Dorsolateral prefrontal cortex (tissue), 122 donors: ENCODE measurements at places on chromosomes 3 and 15.
A peak's percentile ranks its signal among the peaks of the same experiment; 100 is the strongest.

GRCh38 chr3:112376241-112376911 is 43.4 kb downstream of the CD200 start:
- no peak for DNase-seq

GRCh38 chr15:38190501-38190900 is 62.1 kb upstream of the SPRED1 start:
- DNase-seq: no peak

DNA sequence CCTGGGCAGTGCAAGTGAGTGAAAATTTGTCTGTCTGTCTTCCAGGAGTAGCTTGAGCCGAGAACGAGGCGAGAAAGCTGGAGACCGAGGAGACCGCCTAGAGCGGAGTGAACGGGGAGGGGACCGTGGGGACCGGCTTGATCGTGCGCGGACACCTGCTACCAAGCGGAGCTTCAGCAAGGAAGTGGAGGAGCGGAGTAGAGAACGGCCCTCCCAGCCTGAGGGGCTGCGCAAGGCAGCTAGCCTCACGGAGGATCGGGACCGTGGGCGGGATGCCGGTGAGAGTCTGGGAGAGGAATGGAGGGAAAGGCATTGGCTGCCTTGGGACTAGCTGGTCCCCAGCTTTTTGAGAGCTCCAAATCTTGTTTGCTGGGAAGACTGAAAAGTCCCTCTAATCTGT is 10.2 kb upstream of the FAM131A start:
- DNase-seq: no peak

GRCh38 chr3:10357592-10358308 is 36.8 kb upstream of the SEC13 start:
- DNase-seq: no peak

DNA sequence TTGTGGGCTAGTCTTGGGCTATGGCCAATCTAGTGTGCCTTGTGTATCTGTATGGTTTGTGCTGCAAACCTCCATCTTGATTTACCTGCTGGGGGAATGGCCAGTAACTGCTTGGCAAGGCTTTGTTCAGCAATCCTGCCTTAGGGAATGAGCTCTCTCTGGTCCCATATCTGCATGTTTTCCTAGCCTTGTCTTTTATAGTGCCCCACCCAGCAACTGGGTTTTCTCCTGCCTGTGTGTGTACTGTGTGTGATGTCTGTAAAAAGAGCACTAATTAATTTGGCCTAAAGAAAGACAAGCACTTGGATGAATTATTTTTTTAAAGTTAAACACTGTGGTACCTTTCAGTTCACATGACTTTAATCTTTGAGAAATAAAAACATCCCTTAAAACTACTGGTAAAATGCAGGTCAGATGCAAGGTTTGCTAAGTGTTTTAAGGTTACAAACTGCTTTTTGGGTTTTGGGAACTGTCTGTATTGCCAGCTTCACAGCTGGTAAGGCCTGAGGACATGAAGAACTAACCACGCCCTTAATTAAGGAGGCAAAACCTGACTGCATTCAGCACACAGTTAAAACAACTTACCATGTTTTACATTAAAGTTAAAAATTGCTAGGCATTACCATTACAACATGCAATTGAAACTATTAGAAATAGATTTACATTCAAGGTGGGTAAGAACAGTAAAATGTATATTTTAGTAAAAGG is 1169.2 kb downstream of the OTOL1 start:
- DNase-seq: no peak

- no peak for DNase-seq
These were observed 168.6 kb downstream of the SEMA6D start for GRCh38 chr15:47885920-47886319.

GRCh38 chr3:148763986-148764935 is 63.4 kb upstream of the CPB1 start:
- DNase-seq: no peak

GRCh38 chr15:91611561-91612323 is 241.8 kb upstream of the SLCO3A1 start:
- no peak for DNase-seq

DNA sequence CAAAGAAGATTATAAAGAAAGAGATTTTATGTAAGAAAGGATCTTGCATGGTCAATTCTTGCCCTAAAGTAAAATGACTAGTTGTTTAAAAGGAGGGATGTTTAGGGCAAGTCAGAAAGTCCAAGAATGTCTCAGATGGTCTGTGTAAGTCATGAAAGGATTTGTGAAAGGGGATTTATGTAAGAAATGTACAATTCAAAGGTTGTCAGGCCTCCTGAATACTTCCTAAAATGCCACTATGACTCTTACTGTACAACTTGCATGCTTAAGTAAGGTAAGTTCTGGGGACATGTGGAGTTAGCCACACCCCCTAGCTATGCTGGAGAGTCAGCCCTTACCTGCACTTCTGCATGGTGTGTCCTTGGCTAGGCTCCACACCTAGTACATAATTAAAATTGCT is 328.9 kb upstream of the TGFBR2 start:
- DNase-seq: no peak

DNA sequence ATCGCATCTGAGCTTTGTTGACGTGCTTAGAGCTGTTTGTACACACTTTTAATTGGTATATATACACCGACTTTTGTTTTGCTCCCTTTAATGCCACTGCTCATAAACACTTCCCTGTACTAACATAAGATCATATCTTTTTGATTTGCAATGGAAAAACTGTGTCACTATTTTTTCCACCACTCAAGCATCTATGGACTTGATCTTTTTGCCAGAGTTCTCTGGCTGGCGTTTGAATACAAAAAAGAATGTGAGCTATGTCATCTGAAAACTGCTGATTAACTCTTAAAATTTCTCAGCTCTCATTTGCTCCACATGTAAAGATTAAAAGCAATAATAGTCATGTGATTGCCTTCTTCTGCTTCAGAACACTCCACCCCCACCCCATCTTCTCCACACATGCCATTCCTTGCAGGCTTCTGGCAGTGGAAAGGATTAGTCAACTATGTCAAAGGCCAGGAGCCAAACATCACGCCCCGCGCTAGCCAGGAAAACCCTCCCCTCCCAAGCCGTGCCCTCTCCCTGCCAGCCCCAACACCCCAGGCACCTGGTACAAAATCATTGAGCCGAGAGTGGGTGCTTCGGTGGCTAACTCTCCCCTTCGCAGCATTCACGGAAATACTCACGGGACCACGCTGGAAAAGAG is 123.4 kb upstream of the MEF2A start:
- DNase-seq: no peak

DNA sequence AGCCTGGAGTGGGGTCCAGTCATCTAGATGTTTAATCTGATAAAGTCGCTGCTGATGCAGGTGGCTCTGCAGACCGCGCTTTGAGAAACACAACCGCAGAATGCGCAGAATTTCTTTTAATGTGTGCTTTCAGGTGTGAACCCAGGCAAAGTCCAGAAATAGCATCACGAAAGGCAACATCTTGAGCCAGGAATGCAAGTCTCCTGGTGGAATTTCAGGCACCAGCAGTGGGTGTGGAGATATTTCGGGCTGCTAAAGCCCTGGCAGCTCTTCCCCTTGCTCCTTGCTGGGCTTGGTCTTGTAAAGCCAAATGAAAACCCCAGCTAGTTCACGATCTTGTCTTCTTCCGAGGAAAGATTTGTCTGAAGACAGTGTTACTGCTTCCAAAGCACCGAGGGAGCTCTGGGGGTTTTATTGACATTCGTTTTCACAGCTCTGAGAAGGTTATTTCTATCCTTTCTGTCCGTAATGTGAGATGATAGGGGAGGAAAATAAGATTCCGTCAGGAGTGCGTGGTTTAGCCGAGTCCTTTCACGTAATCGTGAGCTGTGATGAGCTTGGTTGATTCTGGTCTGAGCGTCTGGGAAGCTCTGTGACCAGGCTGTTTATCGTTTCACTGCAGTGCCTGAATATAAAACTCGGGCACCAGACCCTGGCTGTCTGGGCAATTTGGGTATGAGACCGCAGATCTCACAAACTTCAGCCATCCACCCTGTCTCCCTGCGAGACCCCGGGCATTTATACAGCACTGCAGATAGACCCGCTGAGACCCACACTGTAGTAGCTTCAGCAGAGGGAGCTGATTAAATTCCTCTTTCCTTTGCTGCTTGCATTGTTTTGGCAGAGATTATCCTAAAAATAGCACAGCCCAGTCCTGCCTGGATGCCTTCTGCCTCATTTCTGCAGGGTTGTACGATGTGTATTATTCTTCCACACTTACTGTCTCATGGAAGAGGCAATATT is 67.0 kb upstream of the SLC25A26 start:
- DNase-seq: peak; percentile 39

DNA sequence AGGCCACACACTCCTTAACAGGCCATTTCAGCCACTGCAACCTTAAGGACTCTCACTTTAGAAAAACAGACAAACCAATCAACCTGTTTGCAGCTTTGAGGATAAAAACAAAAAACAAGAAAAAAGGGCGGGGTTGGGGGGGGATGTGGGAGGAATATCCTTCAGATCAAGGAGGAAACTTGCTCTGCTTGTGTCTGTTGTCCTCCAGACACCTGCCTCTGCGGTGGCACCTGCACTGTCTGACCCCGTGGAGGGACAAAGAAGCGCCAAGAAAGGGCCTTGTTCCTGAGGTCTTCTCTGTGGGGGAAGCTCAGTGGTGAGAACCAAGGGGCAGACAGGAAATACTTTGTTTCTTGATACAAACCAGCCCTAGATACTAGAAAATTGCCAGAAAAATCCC is 70.5 kb downstream of the POLR2M start:
- no peak for DNase-seq

DNA sequence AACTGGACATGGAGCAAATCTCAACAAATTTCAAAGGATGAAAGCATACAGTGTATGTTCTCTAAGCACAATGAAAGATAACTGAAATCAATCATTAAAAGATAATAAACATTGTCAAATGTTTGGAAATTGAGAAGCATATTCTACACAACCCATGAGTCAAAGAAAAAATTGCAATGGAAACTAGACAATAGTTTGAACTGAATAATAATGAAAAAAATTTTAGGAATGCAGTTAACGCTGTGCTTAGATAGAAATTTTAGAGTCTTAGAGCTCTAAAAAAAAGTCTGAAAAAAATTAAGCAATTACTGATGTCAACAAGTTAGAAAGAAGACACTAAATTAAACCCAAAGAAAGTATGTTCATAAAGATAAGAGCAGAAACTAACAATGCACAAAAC is 15.5 kb downstream of the RABL3 start:
- DNase-seq: no peak

- no peak for DNase-seq
These were observed 1117.5 kb downstream of the TBL1XR1 start for GRCh38 chr3:176079785-176080184.

GRCh38 chr15:80999623-81000036 is 1.1 kb upstream of the TLNRD1 start:
- no peak for DNase-seq

- DNase-seq: no peak
These were observed 22.7 kb upstream of the CHD2 start for GRCh38 chr15:92877416-92877815.

DNA sequence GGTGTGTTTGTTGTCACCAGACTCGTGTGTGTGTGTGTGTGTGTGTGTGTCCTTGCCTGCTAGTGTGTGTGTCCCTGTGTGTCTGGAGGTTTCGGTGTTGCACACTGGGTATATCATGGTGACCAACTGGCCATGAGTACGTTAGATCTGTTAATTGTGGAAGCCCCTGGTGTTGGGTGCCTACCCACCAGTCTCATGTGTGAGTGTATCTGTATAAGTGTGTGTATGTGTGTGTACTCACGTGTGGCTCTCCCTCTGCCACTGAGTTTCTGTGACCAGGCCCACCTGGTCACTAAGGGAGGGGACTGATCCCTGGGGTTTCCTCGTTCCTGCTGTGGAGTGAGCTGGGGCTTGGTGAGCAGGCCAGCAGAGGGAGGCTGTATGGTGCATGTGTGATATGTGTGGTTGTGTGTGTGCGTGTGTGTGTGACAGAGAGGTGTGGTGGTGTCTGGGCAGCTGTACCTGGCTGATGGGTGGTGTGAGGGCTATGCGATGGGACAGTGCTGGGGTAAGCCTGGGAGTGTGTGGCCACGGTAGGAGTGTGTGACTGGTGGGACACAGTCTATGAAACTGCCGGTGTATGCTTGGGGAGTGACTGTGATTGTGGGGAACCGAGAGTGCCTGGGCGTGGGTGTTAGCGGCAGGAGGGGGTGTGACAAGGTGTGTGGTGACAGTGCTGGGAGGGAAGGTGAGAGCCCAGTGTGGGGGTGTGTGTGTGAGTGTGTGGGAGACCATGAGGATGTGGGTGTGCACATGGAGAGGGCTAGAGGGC is 1.8 kb downstream of the PRKCD start:
- no peak for DNase-seq

- no peak for DNase-seq
These were observed 27.1 kb downstream of the RPSA start for GRCh38 chr3:39433642-39434041.

DNA sequence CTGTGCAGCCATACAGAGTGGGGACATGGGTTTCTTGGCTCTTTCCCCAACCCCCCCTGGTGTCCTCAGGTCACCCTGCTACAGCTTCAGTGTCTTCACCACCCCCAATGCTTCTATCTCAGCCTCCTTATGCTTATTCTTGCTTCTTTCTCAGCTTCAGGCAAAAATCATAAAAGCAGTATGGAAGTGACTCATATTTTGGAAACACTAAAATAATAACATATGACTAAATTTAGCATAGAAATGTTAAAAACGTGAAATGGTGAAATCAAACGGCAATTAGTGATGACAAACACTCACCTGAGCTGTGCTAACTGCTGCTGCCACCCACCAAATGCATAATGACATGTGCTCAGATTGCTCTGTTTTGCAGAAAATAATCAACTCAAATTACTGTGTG is 475.2 kb upstream of the EPHA3 start:
- DNase-seq: no peak

DNA sequence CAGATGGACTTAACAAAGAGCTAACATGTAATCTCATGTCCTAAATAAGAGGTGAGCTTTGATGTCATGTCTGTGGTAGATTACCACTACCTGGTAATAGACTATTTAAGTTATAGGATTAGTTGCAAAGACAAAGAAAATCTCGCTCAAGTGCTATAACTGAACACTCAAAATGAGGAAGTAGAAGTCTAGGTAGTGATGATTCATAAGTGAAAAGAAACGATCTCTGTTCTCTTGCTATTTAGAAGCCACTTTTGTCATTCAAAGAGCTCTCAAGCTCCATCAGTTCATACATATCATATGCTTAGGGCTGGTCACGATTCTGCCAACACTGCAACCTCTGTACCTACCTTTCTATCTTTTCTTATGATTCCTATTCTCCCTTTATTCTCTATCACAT is 110.9 kb downstream of the EDEM1 start:
- no peak for DNase-seq

- DNase-seq: no peak
These were observed 109.6 kb upstream of the TOPAZ1 start for GRCh38 chr3:44132061-44132460.

DNA sequence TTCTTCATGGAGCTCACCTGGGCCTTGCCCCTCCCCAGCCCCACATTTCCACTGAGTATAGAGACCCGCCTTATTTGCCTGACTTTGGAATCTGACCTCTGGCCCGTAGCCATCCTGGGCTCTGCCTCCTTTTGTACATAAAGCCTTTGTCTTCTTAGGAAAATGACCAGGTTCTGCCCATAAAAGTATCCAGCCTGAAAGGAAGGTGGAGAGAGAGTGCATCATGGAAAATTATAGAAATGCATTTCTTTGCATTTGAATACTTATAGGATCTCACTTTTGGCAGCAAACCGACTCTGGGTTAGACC is 3.6 kb upstream of the SH2D7 start:
- no peak for DNase-seq
